ENCODE measurements at places on chromosomes 6 and 20.

- DNase-seq: no peak
These were observed 90.3 kb downstream of the SNX5 start for GRCh38 chr20:17878069-17878911.

DNA sequence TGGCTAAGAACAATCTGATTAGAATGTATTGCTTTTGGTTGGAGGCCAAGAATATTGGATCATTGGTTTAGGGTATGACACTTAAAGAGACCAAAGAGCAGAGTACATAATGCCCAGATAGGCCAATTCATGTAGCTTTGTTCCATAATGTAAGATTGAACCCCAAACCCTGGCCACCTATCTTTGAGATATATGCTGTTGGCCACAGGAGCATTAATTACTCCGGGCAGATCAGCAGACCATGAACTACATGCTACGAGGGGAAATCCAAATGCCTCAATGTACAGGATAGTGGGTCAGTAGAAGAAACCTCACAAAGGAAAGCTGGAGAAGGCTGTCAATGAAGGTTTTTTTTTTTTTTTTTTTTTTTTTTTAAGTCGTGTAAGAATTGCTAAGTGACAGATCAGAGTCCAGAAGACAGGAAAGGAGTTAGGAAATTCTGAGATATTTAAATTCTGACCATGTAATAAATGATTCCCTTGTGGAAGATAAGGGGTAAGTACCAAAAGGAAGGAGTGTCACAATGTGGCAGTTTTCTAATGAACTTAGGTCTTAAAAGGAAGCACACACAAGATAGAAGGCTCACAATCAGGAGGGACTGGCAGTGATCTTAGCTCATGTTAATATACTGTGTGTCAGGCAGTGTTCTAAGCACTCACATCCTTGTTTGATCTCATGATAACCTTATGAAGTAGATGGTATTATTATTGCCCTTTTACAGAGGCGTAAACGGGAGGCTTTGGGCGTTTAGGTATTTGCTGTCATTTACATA, 61.4 kb downstream of the CARMIL1 start:
- no peak for DNase-seq

DNA sequence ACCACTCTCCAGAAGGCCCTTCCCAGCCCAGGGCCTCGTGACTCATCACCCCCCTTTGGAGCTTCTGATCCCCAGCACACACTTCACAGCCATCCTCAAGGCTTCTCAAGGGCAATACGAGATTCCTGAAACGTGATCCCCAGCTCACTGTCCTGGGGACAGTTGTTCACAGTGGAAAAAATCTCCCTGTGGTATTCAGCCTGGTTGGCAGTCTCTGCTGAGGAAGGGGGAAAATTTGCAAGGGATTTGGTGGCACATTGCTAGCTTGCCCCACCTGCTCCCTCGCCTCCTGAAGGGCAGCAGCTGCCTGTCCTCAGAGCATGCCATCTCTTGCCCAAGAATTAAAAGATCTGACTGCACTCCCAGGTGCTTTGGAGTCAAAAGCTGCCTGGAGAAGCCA, 20.7 kb upstream of the PKHD1 start:
- no peak for DNase-seq

DNA sequence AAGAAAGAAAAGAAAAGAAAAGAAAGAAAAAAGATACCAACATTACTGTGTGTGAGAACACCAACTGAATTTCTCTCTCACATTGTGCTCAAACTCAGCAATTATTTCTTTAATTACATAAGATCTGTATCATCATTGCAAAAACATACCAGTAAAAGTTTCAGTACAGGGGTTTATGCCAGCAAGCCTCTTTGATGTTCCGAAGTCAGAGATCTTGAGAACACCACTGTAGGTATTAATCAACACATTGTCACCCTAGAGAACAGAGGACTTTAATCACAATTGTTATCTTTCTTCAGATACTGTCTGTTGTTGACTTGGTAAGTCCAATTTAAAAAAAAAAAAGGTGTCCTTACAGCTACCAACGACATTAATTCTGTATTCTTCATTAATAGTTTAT, 60.9 kb upstream of the MAP7 start:
- DNase-seq: no peak

DNA sequence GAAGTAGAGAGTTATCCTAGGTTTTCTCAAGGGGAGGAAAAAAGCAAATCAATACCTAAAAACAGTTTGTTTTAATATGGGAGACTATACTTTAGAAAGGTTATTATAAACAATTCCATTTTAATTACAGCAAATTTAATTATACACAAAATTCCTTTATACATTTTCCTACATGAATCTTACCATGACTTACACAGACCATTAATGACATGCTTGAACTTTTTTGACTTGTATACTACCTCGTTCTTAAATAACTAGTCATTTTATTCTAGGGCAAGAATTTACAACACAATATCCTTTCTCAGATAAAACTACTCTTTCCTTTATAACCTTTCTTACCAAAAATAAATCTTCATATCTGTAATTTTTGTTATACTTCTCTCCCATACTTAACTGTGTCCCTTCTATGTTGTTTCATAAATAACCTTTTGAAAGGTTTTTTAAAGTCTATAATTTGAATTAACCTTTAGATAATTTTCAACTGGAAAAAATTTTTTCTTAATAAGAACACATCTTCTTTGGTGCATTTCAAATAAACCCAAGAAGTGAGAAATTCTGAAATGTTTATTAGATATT, 729.4 kb downstream of the TENT5A start:
- DNase-seq: no peak

GRCh38 chr6:21201637-21202350, 391.8 kb upstream of the SOX4 start:
- DNase-seq: no peak

DNA sequence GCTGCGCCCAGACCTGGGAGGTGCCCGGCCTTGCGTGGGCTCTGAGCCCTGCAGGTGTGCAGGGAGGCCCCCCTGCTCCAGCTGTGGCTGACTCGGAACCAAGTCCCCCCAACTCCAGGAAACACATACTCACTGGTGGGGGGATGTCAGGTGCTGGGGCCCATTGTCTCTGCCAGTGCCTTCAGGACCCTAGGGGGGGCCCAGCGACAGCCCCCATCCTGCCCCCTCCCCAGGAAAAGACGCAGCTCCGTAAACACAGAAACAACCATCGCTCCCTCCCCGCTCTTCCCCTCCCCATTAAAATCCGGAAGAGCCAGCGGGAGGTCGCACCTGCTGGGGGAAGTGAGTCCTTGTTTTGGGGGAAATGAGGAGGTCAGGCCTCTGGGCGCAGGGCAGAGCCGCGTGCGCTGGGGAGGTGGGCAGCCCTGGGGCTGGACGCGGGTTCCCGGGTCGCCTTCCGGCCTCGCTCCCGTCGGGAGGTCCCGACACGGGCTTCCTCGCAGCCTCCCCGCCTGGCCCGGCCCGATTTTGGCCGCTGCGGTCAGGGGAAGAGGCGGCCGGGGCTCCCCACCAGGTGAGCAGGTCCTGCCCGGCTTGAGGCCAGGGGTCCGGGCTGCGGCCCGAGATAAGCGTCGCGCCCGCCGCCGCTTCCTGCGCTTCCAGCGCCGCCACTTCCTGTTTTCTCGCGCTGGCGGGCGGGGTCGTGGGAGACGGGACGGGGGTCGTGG, 6.2 kb downstream of the C20orf204 start:
- no peak for DNase-seq

DNA sequence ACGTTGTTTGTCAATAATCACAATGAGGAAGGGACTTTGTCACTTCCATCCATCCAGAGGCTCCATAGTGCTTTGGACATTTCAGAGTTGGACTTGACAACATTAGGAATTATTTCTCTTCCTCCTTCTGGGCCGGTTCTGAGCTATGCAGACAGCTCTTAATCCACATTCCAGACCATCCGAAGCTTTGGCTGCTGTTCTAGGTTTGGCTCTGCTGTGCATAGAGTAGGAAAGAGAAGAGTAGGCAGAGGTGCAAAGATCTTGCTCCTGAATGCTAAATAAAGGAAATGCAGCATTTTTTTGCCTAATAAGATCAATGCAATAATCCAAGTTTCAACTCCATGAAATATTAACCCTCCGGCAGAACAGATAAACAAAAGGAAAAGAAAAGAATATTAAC, 251.8 kb upstream of the PRND start:
- DNase-seq: no peak

DNA sequence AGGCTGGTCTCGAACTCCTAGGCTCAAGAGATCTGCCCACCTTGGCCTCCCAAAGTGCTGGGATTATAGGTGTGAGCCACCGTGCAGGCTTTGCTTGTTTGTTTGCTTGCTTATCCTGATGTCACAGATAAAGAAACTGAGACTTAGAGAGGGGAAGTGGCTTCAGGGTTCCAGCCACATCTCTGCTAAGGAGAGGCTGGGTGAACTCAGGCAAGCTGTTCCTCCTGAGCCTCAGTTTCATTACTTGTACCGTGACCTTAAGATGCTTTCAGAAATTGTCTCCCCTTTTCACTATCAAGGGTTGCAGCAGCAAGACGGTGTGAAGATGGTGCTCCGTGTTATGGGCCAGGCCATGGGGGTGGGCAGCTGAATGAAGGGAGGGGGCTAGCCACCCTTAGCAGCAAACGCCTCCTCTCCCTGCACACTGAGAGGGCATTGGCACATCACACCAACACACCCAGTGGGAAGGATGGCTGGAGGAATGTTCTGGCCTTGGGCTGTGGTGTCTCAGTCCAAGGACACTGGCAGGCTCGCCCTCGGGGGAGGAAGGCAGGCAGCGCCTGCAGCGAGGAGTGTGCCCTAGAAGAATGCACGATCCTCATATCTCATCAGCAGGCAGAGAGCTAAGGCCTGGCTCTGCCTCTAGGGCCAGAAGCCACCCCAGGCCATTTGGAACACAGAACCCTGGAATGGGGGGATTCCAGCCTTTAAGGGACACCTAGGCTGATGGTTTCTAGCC, 48.2 kb upstream of the TLDC2 start:
- no peak for DNase-seq

DNA sequence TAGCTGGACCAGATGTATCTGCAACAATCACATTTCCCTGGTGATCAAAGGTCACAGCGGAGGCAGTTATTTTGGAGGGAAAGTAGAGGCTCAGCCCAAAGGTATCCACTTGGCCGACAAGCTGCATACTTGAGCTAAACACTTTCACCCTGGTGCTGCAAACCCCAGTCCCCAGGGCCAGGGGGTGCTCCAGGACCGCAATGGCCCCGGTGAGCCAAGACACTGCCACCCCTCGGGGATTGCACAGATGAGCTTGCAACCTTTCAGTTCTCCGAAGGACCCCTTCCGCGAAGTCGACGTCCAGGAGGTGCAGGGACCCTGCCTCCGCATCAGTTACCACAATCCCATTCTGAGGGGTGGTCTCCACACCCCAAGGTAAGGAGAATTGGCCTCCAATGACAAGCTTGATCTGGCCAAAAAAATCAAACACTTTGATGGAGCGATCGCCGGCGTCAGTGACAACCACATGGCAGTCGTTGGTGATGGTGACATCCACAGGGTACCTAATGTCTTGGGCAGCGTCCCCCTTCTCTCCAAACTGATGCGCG, 823 bp downstream of the NHLRC1 start:
- no peak for DNase-seq

- DNase-seq: no peak
These were observed 47.2 kb downstream of the NOL4L start for GRCh38 chr20:32537657-32538525.

- no peak for DNase-seq
These were observed 10.3 kb downstream of the ARHGAP18 start for GRCh38 chr6:129699659-129700058.

DNA sequence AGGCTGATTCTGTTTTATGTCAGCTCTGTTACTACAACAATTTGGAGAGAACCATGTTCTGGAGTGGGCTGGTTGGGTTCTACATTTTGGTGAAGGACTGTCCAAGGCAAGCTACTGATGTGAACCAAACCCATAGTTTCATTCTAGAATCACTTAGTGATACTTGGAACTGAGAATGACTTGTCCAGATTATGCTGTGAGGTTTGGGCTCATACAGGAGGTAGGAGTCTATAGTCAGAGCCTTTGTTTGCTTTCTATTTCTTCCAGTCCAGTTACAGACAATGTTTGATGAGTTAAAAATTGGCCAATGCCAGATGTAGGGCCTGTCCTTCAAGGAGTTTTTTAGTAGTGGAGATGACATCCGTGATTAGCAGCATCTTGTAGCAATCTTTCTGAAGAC, 97.9 kb downstream of the LRRC1 start:
- no peak for DNase-seq

DNA sequence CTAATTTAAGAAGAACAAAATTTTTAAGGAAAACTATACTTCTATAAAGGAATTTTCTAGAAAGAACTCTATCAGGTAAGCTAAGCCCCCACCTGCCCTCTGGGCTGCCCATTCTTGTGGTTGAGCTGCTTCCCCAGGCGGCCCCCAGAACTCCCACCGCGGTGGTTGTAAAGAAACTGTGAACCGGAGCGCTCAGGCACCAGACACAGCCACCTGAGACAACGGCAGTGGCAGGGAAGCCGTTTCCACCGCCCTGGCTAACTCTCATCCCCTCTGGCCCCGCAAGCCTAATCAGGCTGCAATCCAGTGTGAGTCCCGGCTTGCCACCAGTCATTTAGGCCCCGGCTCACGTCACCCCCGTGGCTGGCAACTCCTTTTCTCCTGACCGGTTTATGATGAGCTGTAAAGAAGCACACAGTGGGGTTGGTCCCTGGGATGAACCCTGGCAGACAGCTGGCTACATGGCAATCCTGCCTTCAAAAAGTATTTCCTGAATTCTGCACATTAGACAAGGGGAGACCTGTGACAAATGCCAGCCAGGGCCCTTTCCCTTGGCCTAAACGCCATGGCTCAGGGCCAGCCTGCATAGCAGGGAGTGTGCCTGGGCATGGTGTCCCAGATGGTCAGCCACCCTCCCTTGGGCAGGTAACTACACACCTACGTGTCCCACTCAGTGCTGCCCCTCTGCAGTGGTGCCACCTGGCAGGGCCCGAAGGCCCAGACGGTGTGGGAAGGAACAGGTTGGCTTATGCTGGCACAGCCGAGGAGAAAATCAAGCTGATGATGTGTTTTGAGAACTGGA, 63.8 kb upstream of the GPR31 start:
- no peak for DNase-seq

DNA sequence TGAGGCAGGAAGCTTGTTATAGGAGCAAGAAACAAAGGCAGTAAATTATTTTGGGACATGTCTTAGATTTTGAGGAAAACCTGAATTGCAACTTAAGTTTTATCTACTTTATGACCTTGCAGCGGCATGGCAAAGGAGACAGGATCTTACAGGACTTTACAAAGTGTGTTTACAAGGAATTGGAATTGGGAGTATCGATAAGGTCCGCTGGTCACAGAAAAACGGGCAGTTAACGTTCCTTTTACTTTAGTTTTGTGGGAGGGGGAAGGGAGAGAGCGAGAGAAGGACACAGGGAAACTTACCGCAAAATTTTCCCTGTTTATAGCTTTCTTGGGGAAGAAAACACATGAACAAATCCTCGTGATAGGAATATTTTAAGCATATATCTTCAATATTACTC, 1607.2 kb downstream of the GRIK2 start:
- DNase-seq: no peak

GRCh38 chr6:78693835-78694234, 173.5 kb upstream of the IRAK1BP1 start:
- DNase-seq: no peak

DNA sequence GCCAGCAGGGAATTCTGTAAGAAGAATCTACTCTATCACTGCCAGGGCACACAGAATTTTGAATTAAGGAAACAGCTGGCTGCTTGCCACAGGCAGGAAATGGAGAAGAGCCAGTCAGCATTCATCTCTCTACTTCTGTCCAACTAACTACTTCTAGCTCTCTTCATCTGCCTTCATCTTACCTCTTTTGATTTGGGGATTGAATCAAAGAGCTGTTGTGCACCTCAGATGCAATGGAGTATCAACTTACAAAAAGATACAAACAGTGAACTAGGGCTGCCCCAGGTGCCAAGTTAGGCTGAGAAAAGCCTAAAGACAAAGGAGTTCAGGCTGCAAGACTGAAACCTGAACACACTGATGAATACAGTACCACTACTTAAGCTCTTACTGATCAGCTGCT, 82.0 kb downstream of the PTPRK start:
- no peak for DNase-seq

- DNase-seq: no peak
These were observed 73.3 kb downstream of the IGF2R start for GRCh38 chr6:160042014-160042773.
